Fibroblast of skin of left biceps (primary cell): ENCODE measurements at places on chromosomes 1 and 21.

GRCh38 chr1:91631718-91632330 is 131.2 kb downstream of the CDC7 start:
- DNase-seq = no peak

- no peak for DNase-seq
These were observed at the start of gene SH3D21 for GRCh38 chr1:36306210-36306901. TSS of gene SH3D21 (plus strand) at chr1:36306368. CDS start at chr1:36306421, 53 bp downstream.

DNA sequence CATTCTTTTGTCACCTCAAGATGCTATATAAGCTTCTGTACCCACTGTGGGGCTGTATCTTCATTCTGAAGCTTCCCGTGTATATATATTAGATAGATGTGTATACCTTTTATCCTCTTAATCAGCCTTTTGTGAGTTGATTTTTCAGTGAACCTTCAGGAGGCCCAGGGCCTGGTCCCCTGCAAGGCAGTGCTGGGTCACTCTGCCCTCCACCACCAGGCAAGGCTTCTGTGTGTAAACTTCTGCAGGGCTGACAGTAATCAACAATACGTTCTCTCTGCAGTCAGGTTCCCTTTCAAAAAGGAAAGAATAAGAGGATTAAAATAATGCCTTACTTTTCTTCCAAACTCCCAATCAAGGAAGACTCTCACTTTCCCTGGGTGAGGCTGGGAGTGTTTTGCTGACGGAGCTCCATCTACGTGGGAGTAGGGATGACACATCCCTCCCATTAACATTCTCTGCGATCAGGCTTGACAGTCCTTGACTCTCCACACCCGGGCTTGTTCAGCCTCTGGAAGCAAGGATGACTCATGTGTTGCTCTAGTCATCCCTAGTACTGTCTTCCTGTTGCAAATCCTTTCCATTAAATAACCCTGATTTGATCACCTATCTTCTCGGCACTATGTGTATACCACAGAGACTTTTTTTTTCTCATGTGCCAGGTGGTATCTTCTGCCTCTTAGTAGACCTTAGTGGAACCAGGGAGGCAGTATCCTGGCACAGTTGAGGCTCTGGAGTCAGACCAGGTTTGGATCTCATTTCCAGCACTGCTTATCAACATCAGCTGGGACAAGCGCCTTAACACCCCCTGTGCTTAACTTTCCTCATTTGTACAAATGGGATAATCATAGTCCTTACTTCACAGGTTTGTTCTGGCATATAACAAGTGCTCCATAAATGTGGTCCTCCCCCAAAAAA is 70.3 kb upstream of the KCNK1 start:
- peak; percentile 72 for DNase-seq

- no peak for DNase-seq
These were observed 36.6 kb upstream of the OPRD1 start for GRCh38 chr1:28775121-28775942.

DNA sequence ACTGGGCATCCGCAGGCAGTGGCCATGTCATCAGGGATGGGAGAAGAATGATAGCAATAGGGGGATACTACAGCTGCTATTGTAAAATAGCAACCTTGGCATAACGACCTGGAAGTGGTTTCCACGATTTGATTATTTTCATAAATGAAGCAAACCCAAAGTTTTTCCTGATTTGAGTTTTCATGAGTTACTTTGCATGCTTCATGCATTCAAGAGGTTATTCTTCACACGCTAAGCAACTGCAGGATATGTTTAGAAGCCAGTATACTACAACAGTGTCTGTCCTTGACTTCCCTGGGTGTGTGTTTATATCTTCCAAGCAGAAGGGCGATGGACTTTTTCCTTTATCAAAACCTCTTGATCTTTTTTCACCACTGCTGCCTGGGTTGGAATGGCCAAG is 281.1 kb upstream of the DUSP10 start:
- no peak for DNase-seq

DNA sequence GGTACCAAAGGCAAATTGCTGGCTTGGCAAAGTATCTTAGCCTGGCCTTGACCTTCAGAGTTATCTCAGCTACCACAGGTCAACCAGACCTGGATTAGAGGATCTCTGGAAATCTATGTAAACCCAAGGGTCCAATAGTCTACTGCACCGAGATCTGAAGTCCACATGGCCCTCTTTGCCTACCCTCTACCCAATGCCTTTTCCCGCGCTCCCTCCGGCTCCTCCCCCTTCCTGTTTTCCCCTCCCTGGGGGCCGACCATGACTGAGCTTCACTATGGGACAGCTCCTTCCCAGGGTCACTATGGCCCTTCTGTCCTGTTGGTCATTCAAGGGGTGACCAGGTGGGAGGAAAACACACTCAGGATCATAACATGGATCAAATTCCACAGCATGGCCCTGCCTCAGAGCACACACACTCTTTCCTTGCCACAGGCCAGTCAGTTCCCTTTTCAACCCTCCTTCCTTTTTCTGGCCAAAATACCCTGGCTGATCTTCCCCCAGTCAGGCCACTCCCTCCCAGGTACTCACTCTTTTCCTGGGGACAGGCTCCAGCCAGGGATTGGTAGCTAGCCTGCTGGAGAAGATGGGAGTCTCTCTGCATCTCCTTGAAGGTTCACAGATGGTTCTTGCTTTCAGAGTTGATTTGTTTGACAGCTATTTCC is 19.1 kb upstream of the TMEM183A start:
- DNase-seq = no peak
